Thoracic aorta (tissue), 2 donors: ENCODE measurements at places on chromosomes 2 and 18. TPM values are rescaled to one million over a fixed set of nuclear protein-coding genes. Genes with fewer than 3 reads are reported as not detected.

The ATP5MC3 gene
- total RNA-seq, result 74.5 TPM

The IL18RAP gene
- 1.4 TPM for total RNA-seq

The RBM43 gene
- 2.0 TPM for total RNA-seq

The HAAO gene
- 33.7 TPM for total RNA-seq

The OTOF gene
- not detected for total RNA-seq

The CPO gene
- not detected for total RNA-seq

The CXCR1 gene
- 4.4 TPM for total RNA-seq

The IL37 gene
- total RNA-seq, result not detected

The ATRAID gene
- total RNA-seq, result 90.0 TPM

The CROCC2 gene
- total RNA-seq, result not detected

The GALR1 gene
- total RNA-seq, result under 0.01 TPM

The FAM210A gene
- total RNA-seq, result 8.7 TPM

The MBD5 gene
- 35.1 TPM for total RNA-seq

The POTEC gene
- total RNA-seq, result not detected

The FABP1 gene
- not detected for total RNA-seq

The SOS1 gene
- 29.8 TPM for total RNA-seq
